ENCODE measurements at places on chromosomes 1 and 21.

GRCh38 chr1:246367041-246367440 is 140.0 kb downstream of the SMYD3 start:
- DNase-seq, result no peak

DNA sequence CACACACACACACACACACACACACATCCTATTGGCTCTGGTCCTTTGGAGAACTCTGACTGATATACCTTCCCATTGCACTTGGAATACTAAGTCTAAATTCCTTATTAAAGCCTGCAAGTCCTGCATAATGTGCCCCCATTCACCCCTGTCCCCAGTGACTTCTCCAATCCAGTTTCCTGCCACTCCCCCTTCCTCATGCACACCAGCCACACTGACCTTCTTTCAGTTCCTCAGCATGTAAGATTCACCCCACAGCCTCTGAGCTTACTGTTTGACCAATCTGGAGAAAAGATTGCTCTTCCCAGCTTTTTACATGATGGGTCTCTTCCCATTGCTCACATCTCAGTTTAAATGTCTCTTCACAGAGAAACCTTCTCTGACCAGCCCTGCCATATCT is 146.6 kb downstream of the TBX15 start:
- no peak for DNase-seq

DNA sequence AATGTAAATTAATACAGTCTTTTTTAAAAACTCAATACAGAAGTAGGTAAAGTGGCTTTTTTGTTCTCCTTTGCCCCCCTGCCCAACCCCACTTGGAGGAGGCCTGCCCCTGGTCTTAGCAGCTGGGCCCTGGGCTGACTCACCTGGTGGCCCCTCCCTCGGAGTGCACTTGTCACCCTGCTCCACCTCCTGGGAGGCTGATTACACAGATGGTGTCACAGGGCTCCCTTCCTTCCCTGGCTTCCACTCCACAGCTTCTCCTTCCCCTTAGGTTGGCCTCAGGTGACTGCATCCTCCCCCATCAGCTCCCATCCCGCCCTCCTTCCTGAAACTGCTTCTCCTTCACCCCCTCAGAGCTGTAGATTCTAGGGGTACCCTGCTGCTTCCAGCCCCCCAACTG is 11.7 kb upstream of the CAPN9 start:
- no peak for DNase-seq

- no peak for DNase-seq
Observed at GRCh38 chr1:85274969-85275453, 1.4 kb downstream of the BCL10 start.

- no peak for DNase-seq
Observed at GRCh38 chr1:1225238-1225845, 6.5 kb downstream of the SDF4 start.

DNA sequence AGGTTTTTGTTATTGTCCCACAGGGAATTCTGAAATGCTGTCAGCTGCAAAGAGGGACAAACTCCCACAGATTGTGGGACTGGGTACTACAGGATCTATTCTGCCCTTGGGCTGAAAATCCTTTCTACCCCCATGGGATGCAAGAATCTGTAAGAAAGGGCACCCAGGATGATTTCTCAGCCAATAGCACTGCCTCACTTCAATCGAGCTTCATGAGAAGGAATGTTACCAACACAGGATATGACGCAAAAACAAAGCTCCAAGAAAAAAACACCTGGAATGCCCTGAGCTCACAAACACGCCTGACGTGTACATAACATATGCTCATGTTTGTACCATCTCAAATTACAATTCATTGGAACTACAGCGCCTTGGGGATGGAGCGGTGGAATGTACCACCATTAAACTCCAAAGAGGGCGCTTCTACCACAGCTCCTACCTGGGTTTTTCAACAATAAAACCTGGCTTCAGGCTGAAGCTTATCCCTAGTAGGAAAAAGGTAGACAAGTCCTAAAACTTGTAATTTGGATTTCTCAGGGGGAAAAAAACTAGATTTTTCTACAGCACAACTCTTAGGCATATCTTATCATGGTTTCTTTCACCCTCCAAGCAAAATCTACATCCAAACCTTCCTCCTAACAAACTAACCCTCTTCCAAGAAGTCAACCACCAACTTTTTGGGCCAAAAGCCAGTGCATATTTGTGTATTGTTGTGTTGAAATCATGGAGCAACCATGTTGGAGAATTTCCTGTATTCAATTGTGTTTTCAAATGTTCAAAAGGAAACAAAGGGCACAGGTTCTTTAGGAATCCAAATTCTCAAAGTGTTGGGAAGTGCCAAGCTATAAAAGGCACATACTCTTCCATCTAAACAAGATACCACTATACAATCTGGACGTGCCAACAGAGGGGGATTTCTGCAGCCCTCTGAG is 78.9 kb downstream of the TGFBR3 start:
- no peak for DNase-seq

DNA sequence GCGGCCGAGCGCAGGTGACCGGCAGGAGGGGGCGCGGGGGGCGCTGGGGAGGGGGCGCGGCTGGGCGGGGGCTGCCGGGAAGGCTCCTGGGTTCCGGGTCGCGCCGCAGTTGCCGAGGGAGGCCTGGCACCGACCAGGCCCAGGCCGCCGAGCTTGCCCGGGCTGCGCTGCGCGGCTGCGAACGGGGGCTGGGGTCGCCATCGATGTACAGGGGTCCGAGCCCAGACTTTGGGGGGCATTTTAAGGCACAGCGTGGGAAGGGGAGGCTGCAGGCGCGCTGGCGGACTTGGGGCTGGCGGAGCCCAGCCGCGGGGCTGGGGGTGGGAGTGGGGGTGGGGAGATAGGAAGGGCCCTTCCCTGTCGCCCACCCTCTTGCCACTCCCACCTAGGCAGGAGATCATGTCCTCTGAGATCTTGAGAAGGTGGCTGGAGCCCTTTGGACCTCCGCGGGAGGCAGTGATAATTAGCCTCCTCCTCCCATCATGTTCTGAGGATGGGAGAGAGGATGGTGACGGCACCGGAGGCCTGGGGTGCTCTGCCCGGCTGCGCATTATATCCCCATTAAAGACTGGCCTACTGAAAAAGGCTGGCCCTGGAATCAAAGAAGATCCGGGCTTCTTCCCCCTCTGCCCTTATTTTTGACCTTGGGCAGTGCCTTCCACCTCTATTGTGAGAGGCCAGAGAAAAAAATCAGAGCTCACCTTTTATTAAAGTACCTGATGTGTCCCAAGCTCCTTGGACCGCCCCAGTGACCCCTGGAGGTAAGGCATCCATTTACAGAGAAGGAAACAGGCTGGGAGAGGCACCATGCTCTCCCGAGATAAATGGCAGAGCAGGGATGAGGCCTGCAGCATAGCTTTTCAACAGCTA is 497 bp downstream of the FBXO44 start:
- DNase-seq, result no peak

- DNase-seq, result no peak
Observed at GRCh38 chr1:109395602-109396512, 1.9 kb downstream of the SORT1 start.

DNA sequence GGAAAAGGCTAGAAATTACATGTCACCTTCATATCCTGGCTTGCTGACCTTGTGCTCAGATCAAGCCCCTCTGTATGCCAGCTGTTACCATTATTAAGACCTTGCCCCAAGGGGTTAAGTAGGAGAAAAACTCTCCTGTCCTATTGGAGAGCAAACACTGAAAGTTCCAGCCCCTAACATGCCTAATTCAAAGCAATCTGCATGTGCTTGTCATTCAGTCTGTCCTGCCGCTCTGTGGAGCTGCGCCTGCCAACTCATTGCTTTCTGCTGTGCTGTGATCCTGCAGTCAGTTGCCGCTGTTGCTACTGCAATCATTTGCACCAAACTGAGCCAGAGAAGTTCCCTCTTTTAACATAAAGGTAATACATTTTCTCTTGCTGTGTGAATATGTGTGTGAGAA is 113.4 kb downstream of the DISP1 start:
- no peak for DNase-seq

GRCh38 chr1:39183503-39184353 is 20.8 kb upstream of the MACF1 start:
- DNase-seq, result peak; percentile 60

DNA sequence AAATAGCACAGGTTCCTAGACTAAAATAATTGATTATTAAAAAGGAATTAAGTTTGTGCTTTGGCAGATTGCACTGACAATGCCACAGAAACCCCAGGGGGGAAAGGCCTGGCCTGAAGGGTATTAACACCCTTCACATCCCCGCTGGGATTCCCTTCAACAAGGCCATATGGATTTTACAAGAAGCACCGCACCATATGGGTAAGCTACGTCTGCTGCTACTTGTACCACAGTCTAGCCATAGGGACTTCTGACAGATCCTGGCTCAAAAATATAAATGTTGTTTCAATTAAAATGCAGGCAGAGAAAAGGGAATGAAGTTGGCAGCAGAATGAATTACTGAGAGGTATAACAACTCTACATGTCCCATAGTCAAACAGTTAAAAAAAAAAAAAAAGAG is 101.0 kb downstream of the DENND1B start:
- no peak for DNase-seq

- no peak for DNase-seq
Observed at GRCh38 chr1:108583757-108584427, 24.0 kb downstream of the EEIG2 start.

DNA sequence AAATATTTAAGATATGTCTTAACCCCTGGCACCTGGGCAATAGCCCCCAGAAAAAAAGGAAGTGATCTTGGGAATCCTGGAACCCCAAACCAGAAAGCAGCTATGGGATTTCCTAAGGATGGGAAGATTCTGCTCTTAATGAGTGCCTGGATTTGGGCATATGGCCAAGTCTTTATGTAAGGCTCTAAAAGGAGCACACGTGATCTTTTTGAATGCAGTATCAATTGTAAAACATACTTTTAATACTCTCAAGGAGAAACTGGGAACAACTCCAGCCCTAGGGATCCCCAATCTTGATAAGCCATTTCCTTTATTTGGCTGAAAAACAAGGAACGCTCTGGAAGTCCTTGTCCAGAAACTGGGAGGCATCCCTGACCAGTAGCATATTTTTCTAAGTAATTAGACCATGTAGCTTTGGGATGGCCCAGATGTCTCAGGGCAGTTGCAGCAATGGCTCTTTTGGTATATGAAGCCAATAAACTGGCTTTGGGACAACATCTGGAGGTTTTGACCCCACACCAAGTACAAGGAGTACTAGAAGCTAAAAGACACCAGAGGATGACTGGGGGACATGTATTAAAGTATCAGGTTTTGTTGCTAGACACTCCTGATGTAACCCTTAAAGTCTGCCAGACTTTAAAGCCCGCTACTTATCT is 80.9 kb upstream of the KIAA0040 start:
- DNase-seq, result no peak

DNA sequence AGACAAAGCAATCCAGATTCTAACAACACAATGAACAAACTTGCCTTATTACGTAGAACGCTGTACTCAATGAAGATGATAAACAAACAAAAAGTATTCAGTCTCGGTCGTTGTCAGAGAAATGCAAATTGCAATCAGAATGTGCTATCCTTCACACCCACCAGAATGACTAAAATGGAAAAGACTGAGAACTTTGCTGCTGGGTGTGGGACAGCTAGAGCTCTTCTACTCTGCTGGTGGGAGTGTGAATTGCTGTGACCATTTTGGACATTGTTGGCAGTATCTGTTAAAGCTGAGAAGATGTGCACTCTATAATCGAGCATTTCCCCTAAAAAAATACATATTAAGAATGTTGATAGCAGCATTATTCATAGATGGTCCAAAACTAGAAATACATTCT is 111.4 kb downstream of the PEX14 start:
- DNase-seq, result no peak

DNA sequence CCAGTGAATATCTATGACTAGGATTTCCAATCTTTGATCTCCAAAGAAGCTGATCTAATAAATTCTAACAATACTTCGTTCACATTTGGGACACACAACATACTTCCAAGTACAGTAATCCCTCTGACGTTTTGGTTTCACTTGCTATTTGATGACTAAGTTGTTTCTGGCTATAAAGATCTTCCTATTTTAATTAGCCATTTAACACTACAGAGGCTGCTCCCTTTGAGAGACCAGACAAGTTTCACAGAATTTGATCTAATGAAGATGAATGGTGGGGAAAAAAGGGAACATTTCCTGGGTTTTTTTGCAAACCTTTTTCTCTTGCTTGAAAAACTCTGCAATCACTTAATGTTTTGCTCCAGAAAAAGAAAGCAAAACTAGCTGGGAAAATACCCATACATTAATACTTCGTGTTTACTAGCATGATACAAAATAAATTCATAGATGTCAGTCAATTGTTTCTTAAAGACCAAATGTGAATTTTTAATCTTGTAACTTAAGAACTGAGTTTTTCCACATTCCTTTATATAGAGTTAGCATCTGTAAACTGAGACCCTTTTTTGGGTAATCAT is 28.0 kb upstream of the GLIS1 start:
- DNase-seq, result no peak

GRCh38 chr1:62926681-62927252 is 142.8 kb downstream of the ATG4C start:
- no peak for DNase-seq

- no peak for DNase-seq
Observed at GRCh38 chr1:93701629-93702028, 20.0 kb upstream of the BCAR3 start.

DNA sequence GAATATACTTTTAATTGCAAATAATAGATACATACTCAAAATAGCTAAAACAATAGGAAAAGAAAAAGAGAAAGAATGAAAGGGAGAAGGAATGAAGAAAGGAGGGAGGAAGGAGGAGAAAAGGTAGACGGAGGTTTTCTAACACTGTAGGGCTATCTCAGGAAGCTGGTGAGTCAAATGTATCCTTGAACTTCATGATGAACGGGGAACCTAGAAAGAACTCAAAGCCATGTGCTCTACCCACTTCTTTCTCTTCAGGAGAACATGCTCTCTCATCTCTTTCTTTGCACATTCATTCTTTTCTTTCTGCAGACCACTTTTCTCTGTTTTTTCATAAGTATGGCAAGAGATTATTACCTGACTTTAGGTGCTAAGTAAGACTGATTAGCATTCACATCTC is 37.3 kb upstream of the ZNF644 start:
- no peak for DNase-seq

GRCh38 chr1:41626616-41627375 is 142.3 kb upstream of the EDN2 start:
- DNase-seq, result peak; percentile 30

- DNase-seq, result no peak
Observed at GRCh38 chr1:41009466-41009865, 12.1 kb downstream of the SLFNL1 start.

DNA sequence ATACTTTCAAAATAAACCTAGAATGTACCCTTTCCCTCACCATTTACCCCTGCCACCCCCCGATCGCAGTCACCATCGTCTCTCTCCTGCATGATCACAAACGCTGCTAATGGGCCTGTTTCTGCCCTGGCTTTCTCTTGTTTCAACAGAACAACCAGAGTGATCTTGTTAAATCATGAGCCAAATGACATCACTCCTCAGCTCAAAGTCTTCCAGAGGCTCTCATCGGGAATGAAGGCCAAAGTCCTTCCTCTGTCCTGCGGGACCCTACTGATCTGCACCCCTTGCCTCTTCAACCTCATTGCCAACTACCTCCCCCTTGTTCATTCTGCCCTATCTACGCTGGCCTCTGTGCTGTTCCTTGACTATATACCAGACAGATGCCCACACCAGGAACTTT is 39.4 kb upstream of the PTGFRN start:
- no peak for DNase-seq
